ENCODE measurements at places on chromosomes 2 and 18.

DNA sequence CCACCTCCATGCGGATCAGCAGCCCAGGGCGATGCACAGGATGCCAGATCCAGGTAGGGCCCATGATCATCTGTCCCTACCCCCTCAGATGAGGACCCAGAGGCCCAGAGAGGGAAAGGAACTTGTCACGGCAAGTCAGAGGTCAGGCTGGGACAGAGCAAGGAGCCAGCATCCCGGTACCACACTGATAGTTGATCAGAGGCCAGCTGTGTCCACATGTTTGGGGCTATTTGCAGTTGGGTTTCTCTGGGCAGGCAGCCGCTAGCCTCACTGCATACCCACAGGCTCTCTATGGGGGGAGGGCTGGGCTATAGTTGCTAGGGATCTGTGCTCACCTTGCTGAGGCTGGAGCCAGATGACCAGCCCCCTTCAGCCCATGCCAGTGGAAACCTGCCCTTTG is 9.6 kb downstream of the GAREM2 start:
- no peak for DNase-seq

DNA sequence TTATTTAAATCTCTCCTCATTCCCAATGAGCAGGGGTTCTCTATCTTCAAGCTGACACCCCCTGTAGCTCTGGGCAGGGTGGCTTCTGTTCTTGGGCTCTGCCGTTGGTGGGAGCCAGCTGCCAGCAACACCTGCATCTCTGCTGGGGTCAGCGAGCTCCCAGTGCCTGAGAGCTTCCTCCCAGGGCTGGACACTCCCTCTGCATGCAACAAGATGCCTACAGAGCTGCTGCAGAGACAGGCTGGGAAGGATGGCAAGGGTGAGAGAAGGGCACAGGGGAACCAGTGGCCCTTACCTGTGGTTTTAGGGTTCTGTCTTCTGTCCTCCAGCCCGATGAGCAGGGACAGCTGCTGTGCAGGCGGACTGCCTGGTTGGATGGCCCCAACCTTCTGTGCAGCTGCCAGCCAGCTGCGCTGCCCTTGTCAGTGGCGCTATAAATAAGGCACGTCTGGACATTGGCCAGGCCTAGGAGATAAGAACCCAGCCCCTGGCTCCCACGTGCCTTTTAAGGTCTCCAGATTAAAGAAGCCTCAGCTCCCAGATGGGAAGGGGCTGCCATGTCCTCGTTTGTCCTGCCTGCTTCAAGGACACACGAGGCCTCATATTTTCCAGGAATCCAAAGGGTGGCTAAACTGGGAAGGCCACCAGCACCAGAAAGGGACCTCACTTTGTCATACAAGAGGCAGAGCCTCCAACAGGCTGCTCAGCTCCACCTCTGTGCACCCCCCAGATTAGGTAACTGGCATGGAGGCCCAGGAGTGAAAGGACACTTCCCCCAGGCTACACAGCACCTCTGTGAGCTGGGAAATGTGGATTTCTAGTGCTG is 39.5 kb upstream of the FHL2 start:
- peak; percentile 29 for DNase-seq

DNA sequence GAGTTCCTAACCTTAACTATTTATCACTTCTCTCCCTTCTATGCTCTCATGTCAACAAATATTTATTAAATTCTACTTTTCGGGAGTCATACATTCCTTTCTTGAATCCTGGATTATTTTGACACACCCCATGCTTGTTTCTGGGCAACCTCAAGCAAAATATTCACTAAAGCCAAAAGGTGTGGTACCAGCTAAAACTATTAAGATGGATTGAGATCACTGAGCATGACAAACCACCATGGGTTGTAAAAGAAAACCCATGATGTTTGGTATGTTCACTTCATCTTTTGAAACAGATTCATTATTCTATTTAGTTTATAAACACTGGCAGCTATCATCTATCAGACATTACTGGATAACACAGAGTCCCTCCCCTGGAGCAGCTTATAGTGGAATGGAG is 32.5 kb downstream of the DPP4 start:
- no peak for DNase-seq

DNA sequence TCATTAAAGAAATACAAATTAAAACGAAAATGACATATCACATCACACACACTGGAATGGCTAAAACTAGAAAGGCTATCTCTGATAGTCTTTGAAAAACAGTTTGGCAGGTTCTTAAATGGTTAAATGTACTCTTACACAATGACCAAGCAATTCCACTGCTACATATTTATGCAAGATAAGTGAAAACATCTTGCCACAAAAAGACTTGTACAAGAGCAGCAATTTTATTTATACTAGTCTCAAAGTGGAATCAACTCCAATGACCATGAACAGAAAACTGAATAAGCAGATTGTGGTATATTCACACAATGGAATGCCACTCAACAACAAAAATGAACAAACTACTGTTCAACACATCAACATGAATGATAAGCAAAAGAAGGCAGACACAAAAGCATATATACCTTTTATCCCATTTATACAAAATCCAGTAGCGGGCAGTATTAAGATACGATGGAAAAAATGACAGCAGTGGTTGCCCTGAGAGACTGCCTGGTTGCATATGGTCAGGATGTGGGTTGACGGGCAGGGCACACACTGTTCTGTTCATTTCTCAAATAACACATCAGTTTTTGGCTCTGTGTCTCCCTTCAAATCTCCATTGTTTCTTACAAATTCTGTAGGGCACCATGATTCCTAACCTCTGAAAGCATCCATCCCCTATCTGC is 25.4 kb downstream of the SP100 start:
- no peak for DNase-seq

DNA sequence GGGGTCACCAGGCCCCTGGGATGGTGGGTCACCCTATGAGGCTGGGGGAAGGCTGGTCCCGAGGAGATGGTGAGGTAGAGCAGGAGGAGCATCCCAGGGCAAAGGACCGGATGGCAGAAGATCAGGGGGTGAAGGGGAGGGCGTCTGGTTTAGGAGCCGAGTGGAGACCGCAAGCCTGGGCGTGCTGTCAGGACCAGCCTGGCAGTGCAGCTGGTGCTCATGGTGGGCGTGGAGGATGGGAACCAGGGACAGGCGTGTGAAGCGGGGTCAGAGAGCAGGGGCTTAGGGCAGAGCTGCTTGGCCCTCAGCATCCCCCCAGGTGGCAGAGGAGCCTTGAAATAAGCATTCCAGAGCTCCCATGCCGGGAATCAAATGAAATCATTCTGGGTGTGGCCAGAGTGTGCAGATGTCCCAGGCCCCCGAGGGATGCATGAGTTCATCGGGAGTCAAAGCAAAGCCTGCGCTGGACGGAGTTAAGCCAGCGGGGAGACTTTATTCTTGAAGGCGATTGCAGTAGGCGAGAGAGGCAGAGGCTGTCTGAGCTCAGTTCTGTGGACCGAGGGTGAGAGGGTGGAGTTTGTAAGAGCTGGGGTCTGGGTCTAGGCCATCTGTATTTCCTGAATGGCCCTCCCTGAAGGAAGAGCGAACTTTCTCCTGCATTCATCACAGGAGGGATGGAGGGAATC is 33.1 kb upstream of the MBP start:
- no peak for DNase-seq

DNA sequence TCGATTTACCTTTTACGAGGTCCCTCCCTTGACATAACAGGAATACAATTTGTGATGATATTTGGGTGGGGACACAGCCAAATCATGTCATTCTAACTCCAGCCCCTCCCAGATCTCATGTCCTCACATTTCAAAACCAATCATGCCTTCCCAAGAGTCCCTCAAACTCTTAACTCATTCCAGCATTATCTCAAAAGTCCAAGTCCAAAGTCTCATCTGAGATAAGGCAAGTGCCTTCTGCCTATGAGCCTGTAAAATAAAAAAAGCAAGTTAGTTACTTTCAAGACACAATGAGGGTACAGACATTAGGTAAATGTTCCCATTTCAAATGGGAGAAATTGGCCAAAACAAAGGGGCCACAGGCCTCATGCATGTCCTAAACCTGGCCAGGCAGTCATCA is 381.1 kb downstream of the PIK3C3 start:
- no peak for DNase-seq

DNA sequence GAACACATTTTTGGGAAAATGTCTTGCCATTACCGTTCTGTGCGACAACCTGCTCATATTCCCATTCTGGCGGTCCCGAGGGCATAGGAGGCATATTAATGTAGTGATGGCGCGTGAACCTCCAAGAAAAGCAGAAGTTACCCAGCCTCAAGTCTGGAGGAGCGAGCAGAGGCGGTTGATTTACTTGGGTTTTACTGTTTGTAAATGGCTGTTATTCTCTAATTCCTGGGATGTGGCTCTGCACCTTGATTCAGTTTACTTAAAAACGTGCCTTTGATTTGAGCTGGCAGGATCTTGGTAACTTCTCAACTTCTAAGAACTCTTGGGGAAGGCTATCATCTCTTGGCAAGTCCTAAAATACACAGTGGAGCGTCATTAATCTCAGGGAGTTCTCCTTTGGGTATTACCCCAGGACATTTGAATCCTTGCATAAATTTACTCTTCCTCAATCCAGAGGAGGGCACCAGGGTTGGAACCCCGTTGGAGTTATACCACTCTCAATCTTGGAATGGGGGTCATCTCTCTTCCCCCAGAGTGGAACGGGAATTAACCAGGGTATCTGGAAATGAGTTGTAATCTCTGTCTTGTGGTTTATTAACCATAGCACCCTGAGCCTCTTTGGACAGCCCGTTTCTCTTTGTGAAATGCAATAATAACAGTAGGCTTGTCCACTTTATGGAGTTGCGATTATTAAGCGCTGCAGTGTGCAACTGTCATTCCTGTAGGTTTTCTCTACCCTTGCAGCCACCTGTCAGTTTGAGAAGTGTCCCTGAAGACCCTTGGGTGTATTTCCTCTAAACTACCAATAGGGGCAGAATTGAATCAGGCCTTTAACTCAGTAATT is 2.1 kb downstream of the HK2 start:
- peak; percentile 46 for DNase-seq

DNA sequence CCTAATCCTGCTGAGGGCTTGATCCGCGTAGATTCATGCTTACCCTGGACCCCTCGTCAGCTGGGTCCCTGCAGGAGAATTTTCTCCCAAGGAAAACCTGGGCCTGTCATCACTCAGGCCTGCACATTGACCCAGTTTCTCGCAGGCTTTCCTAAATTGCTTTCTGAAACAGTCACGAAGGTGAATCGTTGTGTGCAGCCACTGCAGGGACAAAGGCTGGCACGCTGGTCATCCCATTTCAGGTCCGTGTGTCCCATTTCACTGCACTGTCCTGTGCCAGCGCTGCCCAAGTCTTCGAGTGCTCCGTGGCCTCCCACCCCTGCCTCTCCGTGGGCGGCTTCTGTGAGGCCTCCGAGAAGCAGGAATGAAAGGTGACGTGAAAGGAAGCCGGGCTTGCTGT is 62.8 kb upstream of the YWHAQ start:
- no peak for DNase-seq

DNA sequence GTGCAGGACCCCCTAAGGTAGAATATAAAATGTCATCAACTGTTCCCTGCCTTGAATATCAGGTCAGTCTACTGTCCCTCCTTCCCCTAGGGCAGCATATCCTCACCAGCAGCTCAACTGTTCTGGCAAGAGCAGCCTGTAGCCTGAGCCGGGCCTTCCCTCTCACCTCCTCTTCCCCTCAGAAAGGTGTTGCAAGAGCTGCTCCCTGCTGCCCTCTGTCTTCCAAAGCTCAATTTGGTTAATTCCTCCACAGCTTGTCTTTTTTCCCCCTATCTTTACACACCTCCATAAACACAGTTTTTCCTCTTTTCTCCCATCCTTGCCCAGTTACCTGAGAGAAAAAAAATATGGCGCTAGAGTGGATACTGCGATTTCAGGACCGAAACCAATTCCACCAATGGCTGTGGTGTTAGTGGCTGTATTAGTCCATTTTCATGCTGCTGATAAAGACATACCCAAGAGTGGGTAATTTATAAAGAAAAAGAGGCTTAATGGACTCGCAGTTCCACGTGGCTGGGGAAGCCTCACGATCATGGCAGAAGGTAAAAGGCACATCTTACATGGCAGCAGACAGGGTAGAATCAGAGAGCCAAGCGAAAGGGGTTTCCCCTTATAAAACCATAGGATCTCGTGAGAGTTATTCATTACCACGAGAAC is 184.7 kb downstream of the MREG start:
- peak; percentile 29 for DNase-seq

GRCh38 chr18:74430806-74431571 is 26.1 kb downstream of the DIPK1C start:
- peak; percentile 71 for DNase-seq

DNA sequence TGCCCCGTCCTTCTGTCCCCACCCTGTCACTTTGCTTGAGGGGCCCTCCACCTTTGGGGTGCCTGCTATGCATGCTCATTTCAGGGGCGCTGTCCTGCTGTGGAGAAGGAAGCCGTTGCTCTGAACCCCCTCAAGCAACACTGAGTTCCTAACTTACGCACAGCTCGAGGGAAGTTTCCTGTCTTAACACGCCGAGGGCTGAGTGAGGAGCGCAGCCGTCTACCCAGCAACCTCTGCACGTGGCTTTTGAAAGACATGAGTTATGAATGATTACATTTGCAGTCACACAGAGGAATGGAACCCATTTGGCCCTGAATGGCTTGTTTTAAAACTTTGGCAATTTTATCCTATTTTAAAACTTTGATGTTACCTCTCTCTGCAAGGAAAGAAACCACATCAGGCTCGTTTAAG is 14.0 kb downstream of the RAMP1 start:
- no peak for DNase-seq

- no peak for DNase-seq
Observed at GRCh38 chr18:31577195-31577594, 14.5 kb upstream of the TTR start.

DNA sequence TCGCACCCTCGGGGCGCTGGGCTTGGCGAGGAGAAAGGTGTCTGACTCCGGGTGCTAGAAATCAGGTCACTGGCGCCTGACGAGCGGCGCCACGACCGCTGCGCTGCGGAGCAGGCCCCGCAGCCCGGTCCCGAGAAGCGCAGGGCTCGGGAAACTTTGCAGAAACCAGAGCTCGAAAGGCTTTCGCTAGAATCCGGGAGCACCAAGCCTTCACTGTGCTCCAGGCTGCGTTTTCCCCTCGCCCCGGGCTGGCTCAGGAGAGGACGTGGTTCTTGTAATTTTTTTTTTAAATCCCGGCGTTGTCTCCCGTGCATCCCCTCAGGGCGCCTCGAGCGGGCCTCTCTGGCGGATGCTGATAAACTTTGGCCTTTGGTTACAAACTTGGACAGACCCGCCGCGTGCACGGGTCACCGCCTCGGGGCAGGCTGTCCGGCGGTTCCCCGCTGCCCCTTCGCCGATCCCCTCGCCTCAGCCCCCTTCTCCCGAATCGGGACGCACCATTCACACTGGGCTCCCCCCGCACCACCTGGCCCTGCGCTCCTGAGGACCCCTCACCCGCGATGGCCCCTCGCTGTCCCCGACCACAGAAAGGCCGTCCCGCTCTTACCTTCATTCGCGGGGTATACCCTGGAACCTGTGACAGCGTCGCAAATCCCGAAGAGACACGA is 419 bp downstream of the EPHA4 start:
- DNase-seq: peak; percentile 54

- DNase-seq: peak; percentile 65
Observed at GRCh38 chr2:25567406-25567805, 106.0 kb downstream of the DTNB start.
